ENCODE measurements at places on chromosomes 13 and 19.

- DNase-seq, result peak; percentile 45
Observed at GRCh38 chr19:41597600-41598041, 21.7 kb downstream of the CEACAM21 start.

DNA sequence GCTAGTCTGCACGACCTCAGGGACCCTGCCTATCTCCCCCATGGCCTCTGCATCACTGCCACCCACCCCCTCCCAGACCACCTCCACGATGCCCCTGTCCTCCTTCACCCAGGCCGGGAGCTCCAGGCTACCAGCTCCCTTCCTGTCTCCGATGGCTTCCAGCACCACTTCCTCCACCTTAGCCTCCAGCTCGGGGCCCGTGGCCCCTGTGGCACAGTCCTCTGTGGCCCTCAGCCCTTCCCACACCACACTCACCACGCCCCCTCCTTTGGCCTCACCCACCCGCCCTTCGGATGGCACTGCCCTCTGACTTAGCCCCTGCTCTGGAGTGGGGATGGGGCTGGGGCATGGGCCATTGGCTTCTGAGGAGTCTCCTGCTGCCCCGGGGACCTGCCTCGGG is 7.2 kb downstream of the PALM3 start:
- no peak for DNase-seq

DNA sequence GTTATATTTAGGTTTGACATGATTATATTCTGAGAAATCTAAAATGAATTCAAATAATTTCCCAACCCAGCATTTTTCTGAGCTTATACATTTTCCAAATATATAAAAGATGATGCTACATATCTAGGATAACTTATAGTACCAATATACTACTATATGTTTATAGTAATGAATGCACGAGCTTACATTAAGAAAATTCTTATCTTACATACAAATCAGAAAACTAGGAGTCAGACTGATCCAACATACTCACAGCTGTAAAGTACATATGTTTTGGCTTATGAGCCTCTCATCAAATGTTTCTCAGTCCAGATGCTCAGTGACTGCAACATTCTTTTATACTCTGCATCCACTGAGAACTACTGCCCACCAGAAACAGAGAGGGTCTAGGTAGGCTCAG is 491.3 kb upstream of the KLF12 start:
- no peak for DNase-seq

DNA sequence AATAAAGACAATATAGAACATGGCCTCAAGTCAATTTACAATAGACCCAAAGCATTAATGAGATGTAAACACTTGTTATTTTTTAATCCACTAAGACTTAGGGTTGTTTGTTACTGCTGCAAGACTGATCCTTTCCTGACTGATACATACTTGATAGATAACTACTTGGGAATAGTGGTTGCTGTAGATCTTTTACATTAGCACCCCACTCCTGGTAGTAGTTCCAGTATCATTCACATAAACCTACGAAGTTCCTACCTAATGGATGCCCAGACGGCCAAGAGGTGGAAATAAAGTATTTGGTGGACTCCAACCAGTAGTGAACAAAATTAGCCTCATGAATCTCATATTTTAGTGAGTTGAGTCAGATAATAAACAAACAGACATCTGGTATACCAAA is 26.9 kb downstream of the ADGRE1 start:
- no peak for DNase-seq

GRCh38 chr19:19654441-19654840 is 9.0 kb downstream of the ATP13A1 start:
- no peak for DNase-seq

- DNase-seq, result peak; percentile 83
Observed at GRCh38 chr19:7874076-7874896, at the start of gene PRR36. Gene PRR36 (minus strand): TSS chr19:7874390. CDS start chr19:7873689, 701 bp downstream.

DNA sequence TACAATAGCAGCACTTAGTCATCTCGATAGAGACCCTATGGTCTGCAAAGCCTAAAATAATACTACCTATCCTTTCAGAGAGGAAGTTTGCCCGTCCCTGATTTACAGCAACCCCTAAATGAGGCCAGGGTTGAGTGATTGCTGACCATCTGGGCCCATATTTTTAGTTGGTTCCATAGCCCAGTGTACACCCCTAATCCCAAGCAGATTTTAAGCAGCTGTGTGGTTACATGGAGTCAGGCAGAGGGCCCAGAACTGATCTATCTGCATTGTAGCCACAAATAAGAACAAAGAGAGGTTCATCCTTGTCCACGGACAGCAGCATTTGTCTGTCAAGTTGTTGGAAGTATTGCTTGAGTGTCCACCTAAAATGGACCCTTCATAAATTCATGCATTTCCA is 148.2 kb downstream of the DCT start:
- DNase-seq, result no peak

DNA sequence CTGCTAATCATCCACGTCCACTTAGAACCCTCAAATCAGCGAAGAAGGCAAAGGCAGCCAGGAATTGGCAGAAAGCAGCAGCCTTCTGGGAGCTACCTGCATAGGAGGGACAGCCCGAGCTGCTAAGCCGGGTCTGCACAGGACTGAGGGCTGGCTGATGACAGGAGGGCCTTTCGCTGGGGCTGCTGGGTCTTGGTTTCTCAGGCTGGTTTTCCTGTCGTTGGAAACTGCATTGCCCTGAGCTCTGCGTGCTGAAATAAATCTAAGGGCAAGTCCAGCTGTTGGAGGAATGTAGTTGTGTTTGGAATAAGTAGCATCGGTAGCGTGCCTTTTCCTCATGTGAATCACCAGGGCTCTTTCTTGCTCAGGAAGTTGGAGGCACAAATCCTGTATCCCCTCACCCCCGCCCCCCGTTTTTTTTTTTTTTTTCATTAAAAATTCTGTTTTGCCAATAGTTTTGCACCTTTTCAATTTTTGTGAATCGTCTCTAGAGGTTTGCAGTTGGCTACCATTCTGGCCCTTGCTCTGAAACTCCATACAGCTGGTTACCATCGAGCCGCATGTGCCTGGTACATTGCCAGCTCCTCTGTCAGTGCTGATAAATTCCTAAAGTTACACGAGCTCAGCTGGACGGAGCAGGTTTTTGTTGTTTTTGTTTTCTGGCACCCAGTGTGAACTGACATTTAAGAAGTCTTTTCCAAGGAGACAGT is 193.9 kb upstream of the RNF113B start:
- no peak for DNase-seq

All from NCI-H774 (cell line).